ENCODE measurements at places on chromosomes 11 and 22. TPM values are rescaled to one million over a fixed set of nuclear protein-coding genes. Genes with fewer than 3 reads are reported as not detected.

- no peak for DNase-seq
These were observed 82.1 kb upstream of the WNT11 start for GRCh38 chr11:76288166-76288980.

DNA sequence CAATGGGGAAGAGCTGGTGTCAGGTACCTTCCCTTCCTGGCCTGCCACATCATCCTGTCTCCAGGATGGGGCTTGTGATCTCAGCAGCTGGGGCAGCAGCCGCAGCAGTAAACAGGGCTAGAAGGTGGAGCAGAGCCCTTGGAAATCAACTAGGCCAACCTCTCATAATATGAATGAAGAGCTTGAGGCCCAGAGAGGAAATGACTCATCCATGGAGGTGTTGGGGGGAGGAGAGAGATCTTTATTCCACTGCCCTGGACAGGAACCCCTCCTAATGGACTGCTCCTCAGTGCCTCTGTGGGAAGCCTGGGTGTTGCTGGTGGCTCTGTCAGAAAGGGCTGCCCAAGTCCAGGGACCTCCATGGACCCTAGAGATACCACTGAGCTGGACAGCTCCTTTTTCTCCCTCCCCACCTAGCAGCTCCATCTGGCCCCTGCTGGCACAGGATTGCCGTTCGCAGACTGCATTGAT is 111.8 kb downstream of the OSBP2 start:
- peak; percentile 80 for DNase-seq

GRCh38 chr22:46374663-46375474 is 39.4 kb downstream of the TRMU start:
- DNase-seq: no peak

DNA sequence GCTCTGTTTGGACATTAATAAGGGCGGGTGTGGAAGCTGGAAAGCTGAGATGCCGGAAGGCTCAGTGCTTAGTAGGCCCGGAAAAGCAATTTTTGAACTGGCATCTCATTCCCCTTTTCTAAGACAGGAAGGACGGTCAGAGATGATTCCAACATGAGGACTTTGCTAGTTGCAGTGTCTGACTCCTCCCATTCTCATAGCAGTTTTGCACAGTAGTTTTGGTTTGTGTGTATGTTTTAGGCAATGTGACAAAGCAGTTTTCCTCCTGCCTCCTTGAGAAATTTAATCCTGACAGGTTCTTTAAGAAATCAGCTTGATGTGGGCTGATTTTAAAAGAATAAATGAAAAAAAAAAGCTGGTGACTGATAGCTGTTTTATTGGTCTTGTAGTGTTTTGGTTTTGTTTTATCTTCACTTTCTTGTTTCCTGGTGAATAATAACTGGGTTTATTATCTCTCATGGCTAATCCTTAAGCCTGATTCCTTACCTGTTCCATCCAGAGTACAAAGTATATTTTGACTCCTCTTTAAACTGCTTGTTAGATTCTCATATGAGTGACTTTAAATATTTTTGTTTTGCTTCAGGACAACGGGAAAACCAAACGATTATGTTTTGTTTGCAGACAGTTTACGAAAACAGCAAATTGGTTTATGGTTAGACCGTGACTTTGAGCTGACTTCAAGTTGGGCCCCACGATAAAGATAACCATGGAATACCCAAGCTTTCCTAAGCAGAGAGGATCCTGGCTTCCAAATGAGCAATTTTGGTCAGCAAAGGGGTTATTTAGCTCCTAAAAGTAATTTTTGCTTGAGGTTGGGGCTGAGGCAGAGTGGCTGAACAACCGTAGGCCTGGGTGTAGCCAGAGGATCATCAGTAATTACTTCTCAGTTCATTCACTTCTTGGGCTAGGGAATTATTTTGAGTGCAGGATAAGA is 3.4 kb downstream of the PTPRJ start:
- DNase-seq: peak; percentile 58

DNA sequence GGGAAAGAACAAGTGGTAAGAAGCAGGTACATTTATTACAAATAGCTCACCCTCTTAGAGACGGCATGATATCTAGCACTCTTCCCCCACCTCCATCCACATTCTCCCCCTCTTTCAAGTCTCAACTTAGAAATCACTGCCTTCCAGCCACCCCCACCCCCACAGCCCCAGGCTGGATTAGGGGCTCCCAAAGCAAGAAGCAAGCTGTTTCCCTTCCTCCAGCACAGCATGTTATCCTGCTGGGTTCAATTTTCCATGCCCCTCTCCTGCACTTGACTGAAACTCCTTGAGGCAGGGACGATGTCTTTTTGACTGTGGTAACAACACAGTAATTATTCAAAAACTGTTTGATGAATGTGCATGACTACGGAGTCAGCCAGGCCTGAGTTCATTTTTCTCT is 350.7 kb downstream of the LARGE1 start:
- no peak for DNase-seq

DNA sequence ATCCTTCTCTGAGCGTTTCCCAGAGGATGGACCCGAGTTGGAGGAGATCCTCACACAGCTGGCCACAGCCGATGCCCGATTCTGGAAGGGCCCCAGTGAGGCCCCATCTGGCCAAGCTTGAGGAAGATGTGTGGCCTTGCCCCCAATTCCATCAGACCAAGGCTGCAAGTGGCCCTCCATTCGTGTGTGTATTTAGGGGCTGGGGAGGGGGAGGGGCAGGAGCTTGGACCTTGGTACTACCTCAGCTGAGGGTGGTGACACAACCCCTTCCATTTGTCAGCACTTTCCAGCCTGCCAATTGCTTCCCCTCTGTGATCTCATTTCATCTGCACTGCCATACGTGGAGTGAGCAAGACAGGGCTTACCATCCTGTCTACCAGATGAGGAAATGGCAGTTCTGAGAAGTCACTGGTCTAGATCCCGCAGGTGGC is 1.3 kb upstream of the BBS1 start:
- DNase-seq: no peak

DNA sequence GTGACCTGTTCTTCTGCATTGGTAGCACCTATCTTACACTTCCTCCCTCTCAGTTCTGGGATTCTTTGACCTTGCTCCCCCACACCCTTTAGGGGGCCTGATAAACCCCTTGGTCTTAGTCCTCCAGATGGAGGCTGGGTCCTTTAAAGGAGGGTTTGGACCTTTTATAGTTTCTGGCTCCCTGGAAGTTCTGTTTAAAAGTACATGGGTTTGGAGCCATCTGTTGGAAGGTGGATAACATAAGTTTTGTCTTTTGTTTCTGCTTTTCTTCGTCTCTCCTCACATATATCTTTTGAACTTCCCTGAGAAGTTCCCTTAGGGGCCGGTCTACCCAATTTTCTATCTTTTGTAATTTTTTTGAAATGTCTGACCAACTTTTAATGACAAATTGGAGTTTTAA is 17.9 kb upstream of the HYLS1 start:
- DNase-seq: no peak

DNA sequence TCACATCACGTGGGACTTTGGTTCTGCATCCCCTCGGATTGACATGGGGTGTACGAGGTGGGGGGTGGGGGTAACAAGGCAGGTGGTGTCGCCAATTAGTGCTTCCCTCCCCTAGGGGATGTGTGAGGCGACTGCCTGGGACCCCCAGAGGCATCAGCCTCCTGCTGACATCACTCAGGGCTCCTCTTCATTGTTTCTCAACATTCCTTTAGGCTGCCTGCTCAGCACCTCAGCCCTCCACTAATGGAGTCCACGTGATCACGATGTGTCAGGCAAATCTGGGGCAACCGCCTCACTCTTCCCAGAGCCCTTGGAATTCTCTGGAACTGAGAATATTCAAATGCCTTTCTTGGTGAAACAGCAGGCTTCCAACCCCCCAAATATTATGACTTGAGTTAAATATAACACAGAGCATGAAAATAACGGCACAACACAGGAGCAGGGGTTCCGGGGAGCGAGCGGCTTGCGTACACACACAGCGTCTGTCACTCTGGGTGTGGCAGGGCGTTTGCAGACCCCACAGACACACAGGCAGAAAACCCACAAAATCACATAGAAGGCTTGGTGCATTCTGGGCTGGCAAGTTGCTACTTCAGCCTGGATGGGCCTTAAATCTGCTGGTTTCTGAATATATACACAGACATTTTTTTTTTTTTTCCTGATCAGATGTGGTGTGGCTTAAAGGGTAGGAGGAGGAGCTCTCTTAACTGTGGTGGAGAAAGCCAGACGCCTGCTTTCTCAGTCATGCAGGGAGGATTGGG is 170.1 kb upstream of the CADM1 start:
- no peak for DNase-seq

The BRD1 gene
- total RNA-seq: 20.1 TPM

The TRPM5 gene
- not detected for total RNA-seq

GRCh38 chr22:31972180-31972579 is 27.8 kb downstream of the YWHAH start:
- no peak for DNase-seq

GRCh38 chr11:44680982-44681597 is 45.7 kb upstream of the TSPAN18 start:
- no peak for DNase-seq

The NCR3LG1 gene
- 1.5 TPM for total RNA-seq

DNA sequence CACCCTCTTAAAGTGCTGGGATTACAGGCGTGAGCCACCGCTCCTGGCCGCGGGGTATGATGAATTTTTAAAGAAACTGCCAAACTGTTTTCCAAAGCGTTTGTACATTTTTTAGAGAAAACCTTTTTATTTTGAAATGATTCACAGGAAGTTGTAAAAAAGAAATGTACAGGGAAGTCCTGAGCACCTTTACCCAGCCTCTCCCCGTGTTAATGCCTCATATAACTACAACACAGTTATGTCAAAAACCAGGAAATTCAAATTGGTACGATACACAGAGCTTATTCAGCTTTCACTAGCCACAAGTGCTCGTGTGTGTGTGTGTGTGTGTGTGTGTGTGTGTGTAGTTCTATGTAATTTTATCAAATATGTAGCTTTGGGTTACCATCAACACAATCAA is 7.0 kb upstream of the FAM118A start:
- DNase-seq: no peak

The GGTLC2 gene
- total RNA-seq: not detected

GRCh38 chr11:113287801-113288200 is 26.6 kb upstream of the TTC12 start:
- no peak for DNase-seq

The MCAT gene
- 30.6 TPM for total RNA-seq
